ENCODE measurements at places on chromosomes 5 and 9.

- DNase-seq = no peak
These were observed 56.4 kb downstream of the ALDH7A1 start for GRCh38 chr5:126538579-126538978.

- DNase-seq = no peak
These were observed 7.7 kb downstream of the IL13 start for GRCh38 chr5:132665574-132666080.

- DNase-seq = no peak
These were observed 28.6 kb upstream of the SLCO4C1 start for GRCh38 chr5:102324714-102325113.

GRCh38 chr9:99712214-99712613 is 109.5 kb upstream of the NR4A3 start:
- no peak for DNase-seq
